Ammon's horn (tissue), 1 donor: ENCODE measurements at places on chromosomes 12 and 14.
A peak's percentile ranks its signal among the peaks of the same experiment; 100 is the strongest.

- DNase-seq: no peak
Observed at GRCh38 chr14:101010835-101011234, 107.3 kb upstream of the RTL1 start.

GRCh38 chr14:40093800-40094199 is 661.6 kb upstream of the FBXO33 start:
- no peak for DNase-seq

- no peak for DNase-seq
Observed at GRCh38 chr14:104912053-104912452, 12.6 kb upstream of the PLD4 start.

- peak; percentile 89 for DNase-seq
Observed at GRCh38 chr14:80996049-80996901, 40.9 kb downstream of the TSHR start.

GRCh38 chr14:97491697-97492096 is 694.5 kb downstream of the VRK1 start:
- DNase-seq: no peak

- DNase-seq: no peak
Observed at GRCh38 chr12:121392325-121392716, 7.6 kb upstream of the RNF34 start.

GRCh38 chr12:102847131-102847530 is 69.9 kb downstream of the PAH start:
- no peak for DNase-seq

DNA sequence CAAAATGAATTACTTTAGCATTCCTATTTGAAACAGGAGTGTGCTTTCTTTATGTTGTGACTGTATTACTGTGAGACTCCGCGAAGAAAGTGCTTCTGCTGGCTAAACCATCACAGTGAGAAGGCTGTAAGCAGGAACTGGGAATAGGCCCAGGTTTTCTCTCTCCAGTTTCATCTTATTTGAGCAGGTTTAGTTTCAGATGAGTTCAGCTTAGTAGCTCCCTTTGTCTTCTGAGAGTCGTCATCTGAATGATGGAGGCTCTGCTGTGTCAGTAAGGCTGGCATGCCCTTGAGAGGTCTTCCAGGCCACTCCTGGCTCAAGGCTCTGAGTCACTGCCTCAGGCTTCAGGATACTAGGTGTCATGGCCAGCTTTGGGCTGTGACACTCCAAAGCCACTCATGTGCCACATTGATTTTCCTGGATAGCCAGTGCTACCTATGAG is 205.6 kb upstream of the RGS6 start:
- DNase-seq: no peak

GRCh38 chr12:119959435-119959834 is 29.6 kb upstream of the BICDL1 start:
- DNase-seq: no peak

GRCh38 chr12:50166799-50167048 is 445 bp downstream of the CERS5 start:
- peak; percentile 27 for DNase-seq

- peak; percentile 56 for DNase-seq
Observed at GRCh38 chr12:109879351-109880042, 844 bp downstream of the GLTP start.

DNA sequence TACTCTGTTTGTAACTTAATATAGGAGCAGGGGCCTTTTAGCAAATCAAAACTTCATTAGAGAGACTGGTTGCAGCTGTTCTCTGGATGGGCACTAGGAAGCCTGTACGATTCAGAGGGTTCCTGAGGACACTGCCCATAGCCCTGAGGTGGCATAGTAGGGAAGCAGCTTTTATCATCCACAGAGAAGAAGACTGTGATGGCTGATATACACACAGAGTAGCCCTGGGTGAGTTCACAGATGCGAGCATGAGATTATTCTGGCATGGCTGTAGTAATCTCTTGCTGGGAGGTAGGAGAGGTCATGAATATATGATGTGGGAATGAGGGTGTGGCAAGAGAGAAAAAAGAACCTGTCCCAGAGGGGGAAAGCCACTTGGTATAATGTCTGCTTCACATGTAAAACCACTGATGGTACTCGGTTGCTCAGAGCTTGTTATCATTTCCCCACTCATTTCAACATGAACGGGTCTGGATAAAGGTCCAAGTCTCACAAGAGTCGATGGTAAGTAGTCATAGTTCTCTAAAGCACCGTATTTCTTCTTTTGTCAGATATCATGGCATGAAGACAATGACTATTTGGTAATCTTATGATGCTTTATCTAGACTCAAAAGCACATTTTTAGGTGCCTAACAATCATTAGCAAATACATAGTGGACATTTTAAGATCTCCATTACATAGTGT is 52.0 kb downstream of the PEBP1 start:
- no peak for DNase-seq

DNA sequence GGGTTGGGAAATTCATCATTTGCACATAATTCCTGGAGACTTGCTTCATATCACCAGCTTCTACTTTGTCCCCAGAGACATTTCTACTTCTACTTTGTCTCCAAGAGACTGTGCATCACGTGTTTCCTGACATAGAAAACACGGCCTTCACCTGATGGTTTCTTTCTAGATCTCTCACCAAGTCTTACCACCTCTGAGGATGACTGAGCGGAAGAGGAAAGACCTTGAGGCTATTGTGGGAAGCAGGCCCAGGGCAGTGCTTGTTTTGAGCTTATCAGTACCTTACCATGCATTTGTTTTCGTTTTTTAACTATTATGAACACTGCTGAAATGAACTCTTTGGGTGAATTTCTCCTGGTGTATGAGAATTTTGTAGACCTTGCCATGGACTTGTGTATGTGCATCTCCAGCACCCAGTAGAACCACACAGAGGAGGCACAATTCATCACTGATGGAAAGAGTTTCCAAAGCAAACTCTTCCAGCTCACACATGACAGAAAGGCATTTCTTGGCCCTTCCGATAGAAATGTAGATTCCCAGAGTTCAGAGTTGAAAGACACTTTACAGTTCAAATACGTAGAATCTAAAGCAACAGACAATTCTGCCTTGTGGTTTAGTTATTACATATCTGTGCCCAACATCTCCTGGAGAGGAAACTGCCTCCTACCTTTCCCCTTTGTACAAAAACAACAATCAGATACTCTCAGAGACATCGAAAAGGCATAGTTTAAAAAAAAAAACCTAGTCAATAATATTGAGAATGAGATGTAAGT is 434.7 kb downstream of the FUT8 start:
- no peak for DNase-seq

GRCh38 chr12:82781309-82781997 is 94.7 kb downstream of the TMTC2 start:
- DNase-seq: peak; percentile 82

DNA sequence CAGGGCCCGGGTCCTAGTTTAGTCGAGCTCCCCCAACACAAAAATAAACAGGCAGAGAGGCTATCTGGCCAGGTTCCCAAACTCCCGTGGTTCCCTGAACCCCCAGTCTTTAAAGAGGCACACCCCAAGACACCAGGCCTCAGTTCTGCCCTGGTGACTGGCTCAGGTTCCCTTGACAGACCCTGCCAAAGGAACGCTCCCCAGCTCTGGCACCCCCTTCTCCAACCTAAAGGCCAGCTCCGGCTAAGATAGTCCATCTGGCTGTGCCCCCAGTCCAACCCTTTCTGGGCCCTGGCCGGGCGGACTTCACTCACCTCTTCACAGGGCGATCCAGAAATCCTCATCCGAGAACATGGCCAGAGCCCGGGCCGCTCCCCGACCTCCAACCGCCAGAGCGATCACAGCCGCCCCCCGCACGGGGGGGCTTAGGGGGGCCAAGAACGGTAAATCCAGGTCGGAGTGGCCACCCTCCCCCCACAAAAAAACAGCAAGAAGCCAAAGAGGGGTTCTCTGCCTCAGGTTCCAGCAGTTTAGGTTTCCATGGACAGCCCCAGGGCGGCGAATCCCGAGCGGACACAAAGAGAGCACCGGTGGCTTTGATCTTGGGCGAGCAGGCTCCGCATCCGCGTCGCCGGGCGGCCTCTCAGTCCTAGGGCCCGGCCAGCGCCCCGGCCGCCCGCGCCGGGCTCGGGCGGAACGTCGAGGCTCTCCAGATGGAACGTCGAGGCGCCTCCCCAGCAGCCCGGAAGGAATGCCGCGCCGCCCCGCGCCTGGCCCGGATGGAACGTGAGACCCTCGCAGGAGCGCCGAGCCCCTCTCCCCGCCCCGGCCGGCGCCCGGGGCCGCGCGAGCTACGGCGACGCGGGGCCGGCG is 1.1 kb downstream of the KMT2D start:
- DNase-seq: no peak

GRCh38 chr12:93183940-93184671 is 193.6 kb upstream of the NUDT4 start:
- peak; percentile 48 for DNase-seq

- peak; percentile 16 for DNase-seq
Observed at GRCh38 chr12:108399514-108399913, 60.4 kb upstream of the CMKLR1 start.

DNA sequence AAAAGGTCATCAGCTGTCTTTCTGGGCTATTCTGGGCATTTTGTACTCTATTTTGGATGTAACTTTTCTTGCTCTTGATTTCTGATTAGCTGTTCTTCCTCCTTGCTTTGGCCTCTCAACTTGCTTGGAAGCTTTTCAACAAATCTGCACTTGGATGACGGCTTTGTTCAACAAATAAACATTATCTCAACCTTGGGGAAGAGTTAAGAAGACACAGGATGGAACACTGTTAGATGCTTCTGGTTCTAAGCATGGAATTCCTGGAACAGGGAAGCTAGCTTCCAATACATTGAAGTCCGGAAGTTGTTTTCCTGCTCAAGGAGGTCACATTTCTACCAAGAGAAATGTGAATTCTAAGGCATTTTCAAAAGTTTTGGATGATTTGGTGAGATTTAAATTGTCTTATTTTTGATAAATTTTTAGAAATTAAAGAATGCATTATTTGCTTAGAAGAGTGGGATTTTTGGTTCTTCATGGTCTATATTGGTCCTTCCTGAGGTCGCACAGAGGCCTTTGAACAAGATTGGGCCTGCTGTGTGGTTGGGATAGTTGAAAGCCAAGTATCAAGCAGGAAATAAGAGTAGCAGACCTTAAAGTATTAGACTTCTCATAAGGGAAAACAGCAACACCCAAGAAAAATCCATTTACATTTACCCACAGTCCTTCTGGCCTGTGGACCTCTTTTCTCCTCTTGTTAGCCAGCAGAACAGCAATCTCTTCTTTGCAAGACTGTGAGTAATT is 59.2 kb downstream of the PPFIBP1 start:
- no peak for DNase-seq

DNA sequence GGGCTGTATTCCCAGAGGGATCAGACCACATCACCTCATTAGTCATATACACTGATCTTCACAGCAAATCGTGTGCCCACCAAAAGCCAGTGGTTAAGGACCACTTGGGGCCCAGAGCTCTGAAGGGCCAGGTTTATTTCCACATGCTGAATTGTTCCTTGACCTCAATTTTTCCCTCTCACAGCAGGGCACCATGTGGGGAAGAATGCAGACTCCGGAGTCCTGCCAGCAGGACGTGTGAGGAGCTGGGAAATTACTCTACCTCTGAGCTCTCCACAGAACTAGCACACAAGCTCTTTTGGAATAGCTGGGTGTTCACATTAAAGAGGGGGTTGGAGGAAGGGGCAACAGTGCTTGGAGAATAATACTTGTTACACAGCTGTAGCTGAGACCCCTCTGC is 57.6 kb upstream of the SEL1L start:
- no peak for DNase-seq

- DNase-seq: no peak
Observed at GRCh38 chr14:74176400-74176793, 62.9 kb upstream of the VSX2 start.

GRCh38 chr14:92531106-92531873 is 17.7 kb downstream of the RIN3 start:
- no peak for DNase-seq

- DNase-seq: no peak
Observed at GRCh38 chr14:76812093-76812421, 625 bp downstream of the ANGEL1 start.

- no peak for DNase-seq
Observed at GRCh38 chr12:77308056-77308455, 242.7 kb upstream of the E2F7 start.

- DNase-seq: peak; percentile 28
Observed at GRCh38 chr12:98060411-98060810, 455.0 kb upstream of the TMPO start.

DNA sequence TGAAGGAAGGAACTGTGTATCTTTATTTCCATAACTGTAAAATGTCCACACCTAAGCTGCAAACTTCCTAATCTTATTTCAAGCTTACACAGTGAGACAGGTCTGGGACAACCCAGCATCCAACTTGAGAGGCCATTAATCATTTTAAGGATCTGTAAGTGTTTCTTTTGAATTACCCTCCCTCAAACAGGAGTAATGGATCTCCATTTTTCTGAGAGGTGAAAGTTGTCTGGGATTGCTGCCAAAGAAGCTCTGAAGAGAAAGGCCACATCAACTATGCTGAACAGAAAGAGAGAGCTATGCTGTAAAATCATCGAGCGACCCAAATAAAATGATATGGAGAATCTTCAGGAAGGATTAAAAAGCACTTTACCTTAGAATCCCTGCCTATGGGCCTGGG is 131.7 kb upstream of the CPNE8 start:
- no peak for DNase-seq

DNA sequence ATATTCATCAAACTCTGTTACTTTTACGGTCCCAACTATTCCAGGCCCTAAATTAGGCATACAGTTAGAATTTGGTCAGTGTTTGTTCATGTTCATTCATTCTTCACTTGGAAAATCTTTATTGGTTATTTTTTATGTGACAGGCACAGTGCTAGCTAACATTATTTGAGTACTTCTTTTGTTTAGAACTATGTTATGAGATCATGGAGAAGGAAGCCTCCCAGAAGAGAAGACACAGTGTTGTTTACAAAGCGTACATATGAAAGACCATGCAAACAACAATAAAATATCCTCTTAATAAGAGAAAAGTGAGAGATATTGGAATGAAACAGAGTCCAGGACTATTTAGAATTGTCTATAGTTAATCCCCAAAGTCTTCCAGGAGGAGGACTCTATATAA is 399.2 kb downstream of the LRIG3 start:
- DNase-seq: no peak

- peak; percentile 62 for DNase-seq
Observed at GRCh38 chr12:62519043-62519442, 52.4 kb downstream of the MON2 start.

- DNase-seq: no peak
Observed at GRCh38 chr12:12008931-12009611, 61.7 kb upstream of the BCL2L14 start.

DNA sequence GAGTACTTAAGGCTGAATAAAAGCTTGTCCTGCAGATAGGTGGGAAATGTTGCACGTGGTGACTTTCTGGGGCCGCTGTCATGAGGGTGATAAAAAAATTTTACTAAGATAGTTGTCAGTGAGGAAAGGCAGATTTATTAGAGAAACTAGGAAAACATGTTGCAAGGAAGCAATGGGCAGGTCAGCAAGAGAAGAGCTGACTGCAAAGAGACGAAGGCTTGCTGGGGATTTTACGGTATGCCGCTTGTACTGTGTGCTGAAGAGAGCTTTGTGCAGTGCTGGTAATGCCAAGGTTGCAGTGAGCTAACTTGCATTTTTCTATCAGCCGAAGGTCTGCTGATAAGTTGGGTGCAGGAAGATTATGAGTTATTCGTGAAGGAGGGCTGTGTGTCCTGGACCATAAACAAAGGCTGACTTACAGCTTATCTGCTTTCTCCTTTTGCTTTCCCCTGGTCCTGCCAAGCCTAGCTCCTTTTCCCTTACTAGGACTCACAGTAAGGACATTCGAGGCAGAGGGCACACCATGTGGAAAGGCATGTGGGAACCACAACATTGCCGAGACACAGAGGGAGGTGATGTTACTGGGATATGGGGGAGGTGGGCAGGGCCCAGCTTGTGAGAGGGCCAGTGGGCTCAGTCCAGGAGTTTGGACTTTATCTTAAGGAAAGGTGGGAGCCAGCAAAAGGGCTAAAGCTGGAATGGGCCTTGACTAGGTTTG is 7.4 kb upstream of the CCDC88C start:
- DNase-seq: no peak

- DNase-seq: no peak
Observed at GRCh38 chr12:93827179-93827578, 150.0 kb downstream of the CRADD start.
